ENCODE measurements at places on chromosomes 6 and 20.

DNA sequence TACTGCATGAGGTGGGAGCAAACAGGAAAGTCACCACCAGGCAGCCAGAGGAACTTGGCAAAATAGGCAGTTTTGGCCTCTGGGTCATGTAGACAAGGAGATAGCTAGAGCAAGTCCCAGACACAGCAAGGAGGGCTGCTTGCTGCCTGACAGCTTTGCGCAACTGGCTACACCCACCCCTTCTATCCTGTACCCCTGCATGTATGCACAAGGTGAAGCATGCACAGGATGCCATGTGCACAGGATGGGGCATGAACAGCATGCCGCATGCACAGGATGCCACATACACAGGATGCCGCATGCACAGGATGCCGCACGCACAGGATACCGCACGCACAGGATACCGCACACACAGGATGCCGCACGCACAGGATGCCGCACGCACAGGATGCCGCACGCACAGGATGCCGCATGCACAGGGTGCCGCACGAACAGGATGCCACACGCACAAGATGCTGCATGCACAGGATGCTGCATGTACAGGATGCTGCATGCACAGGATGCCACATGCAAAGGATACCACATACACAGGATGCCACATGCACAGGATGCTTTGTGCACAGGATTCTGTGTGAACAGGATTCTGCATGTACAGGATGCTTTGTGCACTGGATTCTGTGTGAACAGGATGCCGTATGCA is 104.9 kb upstream of the IYD start:
- no peak for DNase-seq

GRCh38 chr20:48706710-48707365 is 121.0 kb downstream of the PREX1 start:
- no peak for DNase-seq

GRCh38 chr6:84093441-84094435 is 60.2 kb downstream of the MRAP2 start:
- DNase-seq: no peak

DNA sequence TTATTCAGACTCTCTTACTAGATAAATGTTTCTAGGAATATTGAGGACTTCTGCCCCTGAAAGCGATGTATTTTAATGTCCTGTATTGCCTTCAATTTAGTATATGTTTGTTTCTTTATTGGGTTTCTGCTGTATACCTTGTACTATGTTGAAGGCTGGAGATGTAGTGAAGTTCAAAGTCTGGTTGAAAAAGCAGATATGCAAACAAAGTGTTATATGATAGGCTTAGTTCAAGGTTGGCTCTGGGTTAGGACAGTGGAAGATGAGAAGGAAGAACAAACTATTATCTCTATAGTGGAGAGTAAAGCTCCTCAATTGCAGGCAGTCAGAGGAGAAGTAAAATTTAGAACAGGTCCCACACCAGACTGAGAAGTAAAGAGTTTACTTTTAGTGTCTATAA is 36.3 kb upstream of the ADGRG6 start:
- no peak for DNase-seq

- no peak for DNase-seq
These were observed 971.5 kb upstream of the CITED2 start for GRCh38 chr6:140345935-140346334.

GRCh38 chr20:35598899-35599775 is 16.5 kb upstream of the SPAG4 start:
- DNase-seq: no peak

DNA sequence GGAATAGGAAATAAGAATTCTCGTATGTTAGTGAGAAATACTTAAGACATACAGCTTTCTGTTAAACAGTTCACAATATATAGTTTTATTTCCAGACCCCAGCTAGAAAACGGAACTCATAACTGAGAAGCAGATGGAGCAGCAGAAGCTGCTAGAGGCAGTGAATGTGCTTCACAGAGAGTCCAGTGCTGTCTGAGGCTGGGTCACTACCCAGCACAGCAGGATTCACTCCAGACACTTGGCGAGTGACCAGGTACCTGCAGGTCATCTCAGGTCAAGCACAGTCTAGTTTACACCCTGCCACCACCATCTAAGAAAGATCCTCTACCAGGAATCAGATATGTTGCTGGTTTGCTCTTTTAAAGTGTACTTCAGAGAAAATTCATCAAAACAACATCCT is 243.1 kb upstream of the RAB32 start:
- no peak for DNase-seq

GRCh38 chr6:134199848-134200606 is 117.9 kb downstream of the SGK1 start:
- DNase-seq: no peak

- no peak for DNase-seq
These were observed 157.8 kb downstream of the CDKAL1 start for GRCh38 chr6:20692023-20692422.

DNA sequence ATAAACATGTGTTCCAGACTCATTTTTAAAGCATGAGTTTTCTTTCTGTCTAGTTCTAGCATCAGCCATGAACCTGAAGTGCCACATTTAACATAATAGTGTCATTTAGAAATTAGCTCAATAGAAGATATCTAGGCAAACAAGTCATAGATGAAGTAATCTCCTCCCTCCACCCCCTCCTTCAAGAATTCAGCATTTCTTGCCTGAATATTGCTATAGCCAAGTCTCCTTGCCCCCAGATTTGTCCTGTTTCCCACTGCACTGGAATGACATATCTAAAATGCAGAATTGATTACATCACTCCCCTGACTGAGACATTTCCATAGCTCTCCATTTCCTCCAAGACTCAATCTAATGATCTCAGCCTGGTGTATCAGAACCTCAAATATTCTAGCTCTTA is 134.9 kb upstream of the BACH2 start:
- DNase-seq: no peak

DNA sequence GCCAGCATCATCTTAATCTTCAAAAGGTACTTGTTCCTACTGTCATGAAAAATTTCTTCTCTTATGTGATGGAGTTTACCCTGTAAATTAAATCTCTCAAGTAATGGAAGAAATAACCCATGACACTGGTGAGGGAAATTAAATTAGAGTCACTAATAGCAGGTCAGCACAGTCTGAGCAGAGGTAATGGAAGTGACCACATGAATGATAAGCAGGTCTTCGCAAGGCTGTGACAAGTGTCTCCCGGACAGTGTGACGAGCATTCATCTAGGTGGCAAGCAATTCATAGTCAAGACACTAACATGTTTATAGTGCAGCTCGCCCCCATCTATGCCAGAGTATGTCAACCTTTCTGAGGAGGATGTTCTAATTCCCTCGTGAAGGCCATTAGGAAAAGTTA is 249.2 kb downstream of the FRK start:
- no peak for DNase-seq

DNA sequence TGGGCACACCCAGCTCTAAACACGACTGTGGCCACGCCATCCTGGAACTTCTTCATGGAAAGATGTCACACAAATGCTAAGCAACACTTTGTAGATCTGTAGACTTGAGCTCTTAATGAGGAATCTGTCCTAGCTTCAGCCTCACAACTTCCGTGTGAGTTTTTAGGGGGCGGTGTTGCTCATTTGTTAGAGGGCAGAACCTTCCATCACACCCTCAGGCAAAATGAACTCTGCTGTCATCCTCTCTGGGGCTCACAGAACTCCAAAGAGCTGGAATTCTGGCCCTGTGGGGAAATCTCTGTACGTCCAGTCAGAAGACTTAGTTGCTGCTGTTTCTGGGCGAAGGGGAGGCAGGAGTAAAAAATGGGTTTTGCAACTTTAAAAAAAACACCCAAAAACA is 49.8 kb downstream of the NRN1 start:
- DNase-seq: no peak

DNA sequence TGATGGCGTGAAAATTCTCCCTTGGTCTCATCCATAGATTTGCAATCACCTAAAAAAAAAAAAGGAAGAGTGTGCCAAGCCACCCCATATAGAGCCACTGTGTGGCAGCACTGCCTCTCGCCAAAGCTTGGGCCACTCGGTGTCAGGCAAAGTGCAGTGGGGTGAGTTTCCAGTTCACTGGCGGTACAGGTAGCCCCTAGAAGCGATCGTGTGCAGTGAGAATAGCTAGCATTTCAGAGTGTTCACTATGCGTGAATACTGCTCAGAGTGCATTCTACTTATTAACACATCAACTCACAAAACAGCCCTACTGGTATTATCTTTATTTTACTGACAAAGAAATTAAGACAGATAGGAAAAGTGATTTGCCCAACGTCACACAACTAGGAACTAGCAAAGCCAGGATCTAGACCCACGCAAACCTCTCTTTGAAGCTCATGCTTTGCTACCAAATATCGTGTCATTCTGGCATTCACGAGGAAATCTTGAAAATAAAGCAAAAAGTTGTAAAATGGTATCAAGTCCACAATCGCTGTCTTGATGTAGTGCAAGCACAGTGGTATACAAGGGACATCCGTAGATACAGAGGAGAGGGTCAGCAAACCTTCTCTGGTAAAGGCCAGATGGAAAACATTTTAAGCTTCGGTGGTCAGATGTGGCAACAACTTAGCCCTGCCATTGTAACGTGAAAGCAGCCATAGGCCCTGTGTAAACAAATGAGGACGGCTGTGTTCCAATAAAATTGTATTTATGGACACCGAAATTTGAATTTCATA is 10.4 kb upstream of the GCNT2 start:
- DNase-seq: no peak

- DNase-seq: no peak
These were observed 144.7 kb downstream of the SCML4 start for GRCh38 chr6:107679457-107679856.

GRCh38 chr20:49906101-49906604 is 9.2 kb downstream of the SPATA2 start:
- no peak for DNase-seq

DNA sequence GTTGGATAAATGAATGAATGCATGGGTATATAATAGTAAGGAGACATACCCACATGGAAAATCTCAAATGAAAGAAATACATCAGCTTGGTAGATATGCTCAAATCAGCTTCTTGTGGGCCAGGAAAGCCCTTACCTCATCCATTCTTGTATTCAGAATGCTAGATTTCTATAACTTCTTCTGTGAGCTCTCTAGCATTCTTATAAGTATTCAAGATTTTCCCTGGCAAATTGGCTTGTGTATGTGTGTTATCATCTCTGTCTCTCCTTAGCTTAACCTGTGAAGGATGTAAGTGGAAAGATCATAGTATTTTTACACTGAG is 100.8 kb downstream of the OR2B2 start:
- DNase-seq: no peak

DNA sequence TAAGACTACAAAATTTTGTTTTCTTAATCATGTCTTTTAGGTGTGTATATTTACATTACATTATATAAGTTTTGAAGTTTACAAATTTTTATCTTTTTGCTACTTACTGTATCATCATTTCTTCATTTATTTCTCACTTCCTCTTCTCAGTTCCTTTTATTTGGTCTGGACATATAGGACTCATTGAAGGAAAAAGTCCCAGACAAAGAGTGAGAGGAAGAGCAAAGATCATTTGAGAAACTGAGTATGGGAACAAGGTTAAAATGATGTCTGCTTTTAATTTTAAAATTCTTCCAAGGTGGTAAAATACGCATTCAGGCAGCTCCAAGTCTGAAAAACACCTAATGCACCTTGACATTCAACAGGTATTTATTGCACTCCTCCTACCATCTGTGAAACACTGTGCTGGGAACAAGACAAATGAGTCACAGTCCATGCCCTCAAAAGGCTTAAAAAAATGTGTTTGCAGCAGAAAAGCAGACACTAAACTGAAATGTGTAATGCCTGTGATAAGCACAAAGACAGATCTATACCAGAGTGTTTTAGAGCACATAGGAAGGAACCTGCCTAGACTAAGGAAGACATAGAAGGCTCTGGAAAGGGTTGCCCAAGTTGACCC is 63.2 kb downstream of the PKIB start:
- DNase-seq: no peak

- DNase-seq: no peak
These were observed 105.7 kb upstream of the LGSN start for GRCh38 chr6:63425493-63425892.

DNA sequence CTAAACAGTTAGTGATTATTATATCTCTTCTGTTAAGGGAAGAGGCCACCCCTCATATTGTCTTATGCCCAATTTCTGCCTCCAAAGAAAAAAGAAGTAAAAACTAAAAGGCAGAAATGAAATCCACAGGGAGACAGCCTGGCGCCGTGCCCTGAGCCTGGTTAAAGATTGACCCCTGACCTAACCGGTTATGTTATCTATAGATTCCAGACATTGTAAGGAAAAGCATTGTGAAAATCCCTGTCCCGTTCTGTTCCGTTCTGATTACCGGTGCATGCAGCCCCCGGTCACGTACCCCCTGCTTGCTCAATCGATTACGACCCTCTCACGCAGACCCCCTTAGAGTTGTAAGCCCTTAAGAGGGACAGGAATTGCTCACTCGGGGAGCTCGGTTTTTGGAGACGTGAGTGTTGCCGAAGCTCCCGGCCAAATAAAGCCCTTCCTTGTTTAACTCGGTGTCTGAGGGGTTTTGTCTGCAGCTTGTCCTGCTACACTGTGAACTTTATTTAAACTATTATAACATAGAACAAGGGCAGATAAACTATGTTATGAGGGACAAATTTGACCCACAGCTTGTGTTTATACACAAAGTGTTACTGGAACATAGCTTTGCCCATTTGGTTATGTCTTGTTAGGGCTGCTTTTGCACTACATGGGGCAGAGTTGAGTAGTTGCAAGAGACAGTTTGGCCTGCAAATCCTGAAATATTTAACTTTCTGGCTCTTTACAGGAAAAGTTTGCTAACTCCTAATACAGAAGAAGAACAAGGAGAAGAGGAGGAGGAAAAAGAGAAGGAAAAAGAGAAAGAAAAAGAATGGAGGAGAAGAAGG is 49.6 kb downstream of the CD24 start:
- DNase-seq: no peak

GRCh38 chr6:69866351-69866769 is at the start of gene COL19A1:
Gene COL19A1, plus strand, starts transcription at chr6:69866556. Its CDS starts 13,012 bp downstream, at chr6:69879568.
- no peak for DNase-seq

GRCh38 chr6:43923376-43924221 is 153.6 kb downstream of the VEGFA start:
- DNase-seq: no peak

DNA sequence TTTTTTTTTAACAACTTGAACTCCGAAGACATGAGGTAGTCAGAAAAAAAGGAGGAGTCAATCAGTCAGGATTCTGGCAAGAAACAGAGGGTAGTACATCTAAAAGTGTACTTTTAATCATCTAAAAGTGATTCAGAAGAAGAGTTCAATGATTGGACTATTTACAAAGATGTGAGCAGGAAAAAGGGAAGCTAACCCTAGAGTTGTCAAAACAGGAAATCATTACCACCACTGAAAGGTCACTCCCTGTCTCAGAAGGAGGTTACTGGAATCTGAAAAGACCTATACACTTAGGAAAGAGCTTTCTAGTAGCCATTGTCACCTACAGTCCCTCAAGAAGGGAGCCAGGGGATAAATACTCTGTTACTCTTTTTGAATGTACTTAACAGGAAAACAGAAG is 16.7 kb upstream of the LMBRD1 start:
- no peak for DNase-seq

DNA sequence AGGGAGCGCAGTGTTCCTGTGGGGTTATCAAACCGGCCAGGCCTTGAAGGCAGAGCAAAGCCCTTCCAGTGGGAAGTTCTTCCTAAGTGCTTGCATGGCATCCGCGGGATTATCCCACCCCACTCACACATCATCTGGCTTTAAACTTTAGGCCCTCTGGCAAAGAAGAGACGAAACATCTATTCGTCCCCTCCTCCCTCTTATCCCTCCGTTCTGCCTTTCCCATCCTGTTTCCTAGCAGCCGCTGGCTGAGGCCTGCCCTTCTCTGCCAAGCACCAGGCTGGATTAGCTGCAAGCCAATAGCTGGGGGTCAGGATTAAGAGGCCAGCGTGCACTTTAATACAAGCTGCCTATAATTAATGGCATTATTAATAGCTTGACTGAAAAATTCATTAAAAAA is 621.0 kb downstream of the PKHD1 start:
- no peak for DNase-seq

- DNase-seq: no peak
These were observed 123.2 kb downstream of the TINAG start for GRCh38 chr6:54431466-54431865.

Measured in stimulated activated CD8-positive, alpha-beta memory T cell treated with anti-CD3 and anti-CD28 coated beads, Interleukin-2, amount 100 ng/mL, for 1 hour (primary cell).